ENCODE measurements at places on chromosomes 5 and 9. TPM values are rescaled to one million over a fixed set of nuclear protein-coding genes. Genes with fewer than 3 reads are reported as not detected.

WNT8A gene
- not detected for polyA plus RNA-seq

SPINK7 gene
- 0.83 TPM for polyA plus RNA-seq

DCAF10 gene
- 37.3 TPM for polyA plus RNA-seq

GCNT4 gene
- 1.2 TPM for polyA plus RNA-seq

TICAM2 gene
- polyA plus RNA-seq, result 5.6 TPM

GABRG2 gene
- polyA plus RNA-seq, result 0.23 TPM

MZB1 gene
- polyA plus RNA-seq, result 0.41 TPM

ACTBL2 gene
- polyA plus RNA-seq, result not detected

SLC1A1 gene
- polyA plus RNA-seq, result 6.8 TPM

OTULINL gene
- 8.9 TPM for polyA plus RNA-seq

FBLL1 gene
- polyA plus RNA-seq, result 0.60 TPM

DOCK2 gene
- 4.5 TPM for polyA plus RNA-seq
